NCI-H1048 (cell line): ENCODE measurements at places on chromosomes 5 and 9.

DNA sequence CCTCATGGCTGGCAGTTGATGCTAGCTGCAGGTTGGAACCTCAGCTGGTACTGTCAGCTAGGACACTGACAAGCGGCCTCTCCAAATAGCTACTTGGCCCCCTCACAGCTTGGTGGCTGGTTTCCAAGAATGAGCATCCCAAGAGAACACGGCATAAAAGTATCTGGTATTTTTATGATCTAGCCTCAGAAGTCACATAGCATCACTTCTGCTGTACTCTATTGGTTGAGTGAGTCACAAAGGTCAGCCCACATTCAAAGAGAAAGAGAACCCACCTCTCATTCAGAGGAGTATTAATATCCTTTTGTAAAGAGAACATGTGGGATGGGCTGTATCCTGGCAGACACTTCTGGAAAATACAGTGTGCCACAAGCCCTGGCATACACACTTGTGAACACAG, 6.0 kb upstream of the SIL1 start:
- no peak for DNase-seq

DNA sequence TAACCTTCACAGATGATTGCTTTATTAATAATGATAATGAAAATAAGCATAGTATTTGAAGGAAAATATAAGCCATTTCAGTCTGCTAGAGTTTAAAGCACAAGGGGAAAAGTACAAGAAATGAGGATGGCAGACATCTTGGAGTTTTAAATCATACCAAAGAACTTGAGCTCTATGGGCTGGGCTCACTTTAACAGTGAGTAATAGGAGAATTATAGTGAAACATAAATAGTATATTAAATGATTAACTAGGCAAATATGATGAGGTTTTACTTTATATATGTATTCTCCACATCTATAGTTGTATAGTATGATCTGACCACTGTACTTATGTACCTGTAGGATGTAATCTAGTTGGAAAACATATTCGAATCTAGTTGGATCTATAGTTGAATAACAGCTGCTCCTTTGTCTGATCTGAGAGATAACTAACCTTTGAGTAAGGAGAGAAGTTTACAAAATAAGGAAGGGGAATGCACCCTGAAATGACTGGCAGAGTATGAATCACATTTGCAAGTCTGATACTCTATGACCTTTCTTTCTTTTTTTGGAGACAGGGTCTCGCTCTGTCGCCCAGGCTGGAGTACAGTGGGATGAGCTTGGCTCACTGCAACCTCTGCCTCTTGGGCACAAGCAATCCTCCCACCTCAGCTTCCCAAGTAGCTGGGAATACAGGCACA, 17.6 kb downstream of the MEGF9 start:
- DNase-seq, result no peak

- no peak for DNase-seq
These were observed 631.5 kb upstream of the ST8SIA4 start for GRCh38 chr5:101534491-101535110.

DNA sequence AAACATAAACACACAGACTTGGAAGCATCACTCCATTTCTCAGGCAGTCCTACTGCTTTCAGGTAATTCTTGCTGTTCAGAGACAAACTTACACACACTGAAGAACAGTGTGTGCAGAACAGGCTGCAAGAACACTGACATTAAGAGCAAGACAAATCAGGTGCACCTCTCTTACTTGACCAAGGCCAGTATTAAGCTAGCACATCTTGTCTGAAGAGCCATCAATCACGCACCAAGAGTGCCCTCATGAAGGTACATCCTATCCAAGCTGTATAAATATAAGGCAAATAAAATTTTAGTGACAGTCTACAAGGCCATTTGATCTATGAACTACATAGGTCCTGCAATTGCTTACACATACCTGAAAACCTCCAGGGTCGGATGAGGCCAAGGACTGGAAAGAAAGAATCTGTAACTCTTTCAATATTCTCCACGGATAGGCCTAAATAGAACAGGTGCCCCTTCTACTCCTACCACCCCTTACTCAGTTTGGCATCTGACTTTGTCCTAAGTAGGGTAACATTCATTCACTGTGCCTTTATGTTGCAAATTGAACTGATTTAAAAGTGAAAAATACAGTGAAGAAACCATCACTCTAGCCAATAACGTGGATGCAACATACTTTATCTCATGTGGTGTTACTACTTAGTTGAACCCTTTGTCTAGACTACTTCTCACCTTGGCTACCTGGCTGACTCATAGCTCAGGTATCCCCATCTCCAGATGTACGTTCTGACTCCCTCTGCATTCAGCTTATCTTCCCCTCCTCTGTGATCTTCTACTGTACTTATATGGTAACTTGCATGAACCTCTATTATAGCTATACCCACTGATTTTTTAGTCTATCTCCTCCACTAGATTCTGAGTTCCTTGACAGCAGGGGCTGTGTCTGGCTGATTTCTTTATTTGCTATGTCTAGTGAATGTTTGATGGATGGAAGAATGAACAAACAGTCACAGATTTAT, 256.3 kb downstream of the KIAA0825 start:
- no peak for DNase-seq

DNA sequence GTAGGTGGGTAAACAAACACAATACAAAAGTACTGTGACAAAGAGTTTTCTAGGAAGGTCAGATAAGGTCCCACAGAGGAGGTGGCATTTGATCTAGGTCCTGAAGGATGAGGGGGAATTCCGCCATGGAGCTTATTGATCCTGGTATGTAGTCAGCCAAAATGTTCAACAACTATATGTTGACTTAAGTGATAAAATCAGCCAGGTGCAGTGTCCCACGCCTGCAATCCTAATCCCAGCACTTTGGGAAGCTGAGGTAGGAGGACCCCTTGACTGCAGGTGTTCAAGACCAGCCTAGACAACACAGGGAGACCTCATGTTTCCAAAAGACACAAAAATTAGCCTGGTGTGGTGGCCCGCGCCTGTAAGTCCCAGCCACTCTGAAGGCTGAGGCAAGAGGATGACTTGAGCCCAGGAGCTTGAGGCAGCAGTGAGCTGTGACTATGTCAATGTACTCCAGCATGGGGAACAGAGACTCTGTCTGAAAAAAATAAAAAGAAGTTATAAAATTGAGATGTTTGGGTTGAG, 46.4 kb upstream of the PLIN2 start:
- no peak for DNase-seq

DNA sequence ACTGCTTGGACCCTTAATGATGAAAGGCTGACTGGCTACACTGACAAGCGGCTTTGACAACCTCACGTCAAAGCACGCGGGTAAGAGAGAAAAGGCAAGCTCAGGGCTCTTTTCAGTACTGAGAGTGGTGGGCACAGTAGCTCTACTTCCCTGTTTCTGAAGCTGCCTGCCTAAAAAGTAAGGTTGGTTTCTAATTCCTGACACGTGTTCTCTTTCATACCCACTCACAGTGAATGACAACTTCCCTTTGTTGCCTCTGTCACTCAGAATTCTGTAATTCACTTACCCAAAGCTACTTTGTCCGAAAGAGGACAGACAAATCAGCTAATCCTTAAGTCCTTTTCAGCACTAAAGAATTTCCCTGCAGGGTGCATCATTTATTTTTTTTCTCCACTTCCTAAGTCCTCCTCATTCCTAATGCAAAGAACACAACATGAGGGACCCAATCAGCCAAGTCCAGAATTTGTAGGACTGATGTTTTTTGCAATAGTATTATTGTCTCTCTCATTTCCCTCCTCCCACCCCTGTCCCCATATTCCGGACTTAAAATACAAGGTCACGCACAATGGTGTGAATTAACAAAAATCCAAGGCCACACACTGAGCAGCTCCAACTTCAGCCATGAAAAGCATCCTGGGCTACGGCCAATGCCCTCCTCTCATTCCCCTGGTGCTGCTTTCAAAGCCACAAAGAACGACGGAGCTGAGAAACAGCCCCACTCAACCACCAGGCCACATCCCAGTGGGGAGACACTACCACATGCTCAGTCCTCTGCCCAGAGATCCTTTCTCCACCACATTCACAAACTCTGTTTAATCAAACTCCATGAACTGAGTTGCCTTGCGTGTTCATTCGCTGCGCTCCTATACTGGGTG, 221.0 kb downstream of the TSSK1B start:
- DNase-seq, result no peak

GRCh38 chr5:41629897-41630296, 119.5 kb upstream of the PLCXD3 start:
- no peak for DNase-seq

GRCh38 chr9:136849960-136850865, 1.0 kb downstream of the PHPT1 start:
- DNase-seq, result no peak

DNA sequence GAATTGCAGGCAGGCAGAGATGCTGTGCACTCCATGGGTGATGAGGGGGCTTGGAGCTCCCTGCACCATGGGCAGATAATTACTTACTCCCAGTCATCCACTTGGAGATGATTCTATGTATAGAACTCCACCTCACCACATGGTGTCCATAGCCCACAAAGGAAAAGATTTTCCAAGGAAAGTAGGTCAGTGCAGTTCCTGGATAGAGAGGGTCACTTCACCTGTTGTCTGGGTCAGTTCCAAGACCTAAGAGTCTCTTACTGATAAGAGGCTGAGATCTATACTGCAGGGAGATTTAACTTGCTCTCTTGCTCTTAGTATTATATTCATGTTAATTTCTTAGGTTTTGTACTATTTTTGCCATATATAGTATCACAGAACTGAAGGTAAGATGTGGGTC, 113.9 kb upstream of the BRINP1 start:
- DNase-seq, result no peak

- DNase-seq, result peak; percentile 63
These were observed 132.4 kb upstream of the NIPBL start for GRCh38 chr5:36743891-36744772.

GRCh38 chr5:108321341-108321740, 60.6 kb downstream of the FBXL17 start:
- DNase-seq, result no peak

DNA sequence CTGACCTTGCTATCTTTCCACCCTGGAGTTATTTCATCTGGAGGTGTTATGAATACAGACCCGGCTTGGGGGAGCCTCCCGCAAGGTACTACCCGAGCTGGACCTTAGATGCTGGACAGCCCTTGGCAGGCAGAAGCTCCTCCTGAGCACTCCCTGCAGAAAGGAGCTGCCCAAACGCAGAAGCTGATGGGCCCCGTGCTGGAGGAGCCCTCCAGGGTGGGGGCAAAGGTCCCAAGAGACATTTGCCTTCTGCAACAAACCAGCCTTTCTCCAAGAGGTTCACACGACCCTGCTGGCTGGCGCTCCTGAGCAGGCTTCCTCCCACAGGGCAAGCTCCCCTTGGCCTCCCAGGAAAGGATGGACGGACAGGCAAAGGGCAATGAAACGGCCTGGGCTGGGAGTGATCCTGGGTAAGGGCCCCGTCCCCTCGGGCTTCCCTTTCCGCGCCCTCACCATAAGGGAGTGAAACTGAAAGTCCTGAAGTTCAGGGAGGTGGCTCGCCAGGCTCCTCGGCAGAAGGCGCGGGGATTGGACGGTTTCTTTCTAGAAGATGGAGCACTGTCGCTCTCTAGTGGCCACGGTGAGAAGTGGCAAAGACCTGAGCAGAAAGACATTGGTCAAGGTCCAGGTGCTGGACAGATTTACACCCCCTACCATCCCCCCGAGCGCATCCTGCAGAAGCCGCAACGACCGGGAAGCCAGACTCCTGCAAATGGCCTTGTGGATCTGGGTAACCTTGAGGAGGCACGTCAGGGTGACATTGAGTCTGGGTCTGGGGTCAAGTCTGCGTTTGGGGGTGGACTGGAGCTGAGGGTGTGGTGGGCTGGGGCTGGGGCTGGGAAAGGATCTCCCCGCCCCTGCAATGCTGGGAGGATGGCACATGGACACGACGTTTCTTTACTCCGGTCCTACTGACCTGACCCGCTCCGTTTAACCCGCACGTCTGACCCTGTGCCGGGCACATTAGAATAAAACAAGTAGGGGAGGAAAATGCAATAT, 56.4 kb downstream of the NEURL1B start:
- DNase-seq, result peak; percentile 66

GRCh38 chr9:93983875-93984274, 28.7 kb upstream of the BARX1 start:
- DNase-seq, result no peak

DNA sequence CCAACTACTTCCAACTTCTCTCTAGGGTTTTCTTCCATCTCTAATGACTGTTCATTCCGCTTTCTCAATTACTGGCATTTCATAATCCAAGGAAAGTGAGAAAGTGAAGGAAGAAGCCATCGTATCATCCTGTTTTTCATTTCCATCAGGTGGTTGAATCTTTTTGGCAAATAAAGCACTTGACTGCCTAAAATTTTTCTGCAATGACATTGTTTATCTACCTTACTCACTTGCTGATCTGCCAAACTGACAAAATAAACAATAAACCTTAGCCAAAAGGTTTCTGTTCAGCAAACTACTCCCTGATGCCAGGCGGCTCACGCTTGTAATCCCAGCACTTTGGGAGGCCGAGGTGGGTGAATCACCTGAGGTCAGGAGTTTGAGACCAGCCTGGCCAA, 18.4 kb downstream of the FNBP1 start:
- no peak for DNase-seq

DNA sequence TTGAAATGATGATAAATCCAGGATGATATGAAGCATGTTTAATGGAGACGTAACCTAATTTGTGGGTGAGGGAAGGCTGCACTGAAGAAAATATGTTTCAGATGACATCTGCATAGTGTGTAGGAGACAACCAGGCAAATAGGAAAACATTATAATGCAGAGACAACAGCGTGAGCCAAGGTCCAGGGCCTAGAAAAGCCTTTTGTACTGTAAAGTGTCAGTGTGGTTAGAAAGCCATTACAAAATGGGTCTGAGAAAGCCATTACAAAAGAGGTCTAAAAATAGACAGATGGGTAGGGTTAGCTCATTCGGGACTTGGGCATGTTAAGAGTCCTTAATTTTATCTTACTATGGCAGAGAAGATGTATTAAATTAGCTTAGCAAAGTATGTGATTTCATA, 14.9 kb upstream of the GABRG2 start:
- DNase-seq, result no peak

GRCh38 chr9:34465468-34465867, 6.9 kb downstream of the DNAI1 start:
- no peak for DNase-seq

- DNase-seq, result no peak
These were observed 38.3 kb upstream of the FBXW11 start for GRCh38 chr5:172044631-172045314.

GRCh38 chr9:91777292-91777830, 172.7 kb downstream of the ROR2 start:
- DNase-seq, result no peak

GRCh38 chr9:15606643-15607472, 54.0 kb downstream of the CCDC171 start:
- DNase-seq, result peak; percentile 5

DNA sequence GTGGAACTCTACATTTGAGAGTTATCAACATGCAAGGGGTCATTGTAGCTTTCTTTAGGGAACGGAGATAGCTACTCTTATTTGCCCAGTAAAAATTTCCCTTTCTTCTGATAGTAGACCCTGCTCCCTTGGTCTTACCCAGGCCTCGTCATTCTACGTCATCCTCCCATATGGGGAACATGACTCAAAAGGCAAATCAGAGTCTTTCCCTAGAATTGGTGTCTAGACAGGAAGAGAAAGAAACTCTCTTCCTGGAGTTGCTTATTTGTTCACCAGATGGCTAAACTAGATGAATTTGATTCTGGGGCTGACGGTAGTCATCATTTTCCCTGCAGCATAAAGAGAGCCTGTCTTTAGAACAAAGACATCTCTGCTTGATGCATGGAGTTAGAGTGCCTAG, 12.2 kb upstream of the SLC38A9 start:
- no peak for DNase-seq
